Muscle of arm (tissue), 14 donors: ENCODE measurements at places on chromosomes 2 and 18.

- DNase-seq = peak; percentile 70
These were observed 806.4 kb upstream of the FANCL start for GRCh38 chr2:59047373-59047995.

DNA sequence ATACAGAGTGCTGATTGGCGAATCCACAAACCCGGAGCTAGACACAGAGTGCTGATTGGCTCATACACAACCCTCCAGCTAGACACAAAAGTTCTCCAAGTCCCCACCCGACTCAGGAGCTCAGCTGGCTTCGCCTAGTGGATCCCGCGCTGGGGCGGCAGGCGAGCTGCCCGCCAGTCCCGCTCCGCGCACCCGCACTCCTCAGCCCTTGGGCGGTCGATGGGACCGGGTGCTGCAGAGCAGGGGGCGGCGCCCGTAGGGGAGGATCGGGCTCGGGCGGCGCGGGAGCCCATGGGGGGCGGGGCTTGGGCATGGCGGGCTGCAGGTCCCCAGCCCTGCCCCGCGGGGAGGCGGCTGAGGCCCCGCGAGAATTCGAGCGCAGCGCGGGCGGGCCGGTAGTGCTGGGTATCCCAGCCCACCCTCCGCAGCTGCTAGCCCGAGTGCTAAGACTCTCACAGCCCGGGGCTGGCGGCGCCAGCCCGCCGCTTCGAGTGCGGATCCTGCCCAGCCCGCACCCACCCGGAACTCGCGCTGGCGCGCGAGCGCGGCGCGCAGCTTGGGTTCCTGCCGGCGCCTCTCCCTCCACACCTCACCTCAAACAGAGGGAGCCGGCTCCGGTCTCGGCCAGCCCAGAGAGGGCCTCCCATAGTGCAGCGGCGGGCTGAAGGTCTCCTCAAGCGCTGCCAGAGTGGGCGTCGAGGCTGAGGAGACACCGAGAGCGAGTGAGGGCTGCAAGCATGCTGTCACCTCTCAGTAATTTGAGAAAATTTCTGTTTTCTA, 75.5 kb upstream of the ATP5MC3 start:
- DNase-seq = no peak

- DNase-seq = no peak
These were observed 212.5 kb downstream of the DLGAP1 start for GRCh38 chr18:4242431-4243161.

GRCh38 chr2:171025214-171025613, 96.2 kb downstream of the GORASP2 start:
- no peak for DNase-seq

- DNase-seq = no peak
These were observed 53.0 kb upstream of the LCLAT1 start for GRCh38 chr2:30394096-30394495.

DNA sequence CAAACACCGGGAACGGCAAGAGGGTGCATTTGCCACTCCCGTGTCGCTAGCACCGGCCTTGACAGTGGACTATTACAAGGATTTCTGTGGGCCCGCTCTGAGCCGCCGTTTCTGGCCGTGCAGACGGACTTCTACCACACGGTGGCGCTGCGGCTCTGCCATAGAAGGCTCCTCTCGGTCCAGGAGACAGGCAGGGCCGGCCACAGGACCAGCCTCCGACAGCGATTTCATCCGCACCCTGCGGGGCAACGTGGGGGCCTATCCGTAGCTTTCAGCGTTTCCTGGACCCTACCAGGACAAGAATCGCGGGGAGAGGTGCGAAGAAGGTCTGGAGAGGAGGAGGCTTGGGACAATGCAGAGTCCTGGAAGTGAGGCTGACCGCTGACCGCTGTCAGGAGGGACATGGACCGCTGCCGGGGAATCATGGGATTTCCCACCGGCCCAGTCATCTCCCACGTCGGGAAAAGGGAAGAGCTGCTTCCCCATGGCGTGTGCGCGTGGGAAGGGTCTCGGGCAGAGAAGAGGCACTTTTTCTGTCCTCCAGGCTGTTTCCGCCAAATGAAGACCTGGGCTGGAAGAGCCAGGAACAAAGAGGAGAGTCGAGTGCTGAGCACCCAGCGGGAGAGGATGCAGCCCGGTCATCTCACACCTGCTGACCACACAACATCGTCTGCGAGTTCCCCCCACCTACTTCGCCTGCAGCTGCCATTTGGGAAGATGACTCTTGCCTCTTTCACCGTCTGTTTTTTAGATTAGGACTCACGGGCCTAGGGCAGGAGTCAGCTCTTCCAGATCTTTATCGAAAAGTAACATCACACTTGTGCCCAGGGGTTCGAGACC, 35.5 kb upstream of the HAAO start:
- peak; percentile 91 for DNase-seq

DNA sequence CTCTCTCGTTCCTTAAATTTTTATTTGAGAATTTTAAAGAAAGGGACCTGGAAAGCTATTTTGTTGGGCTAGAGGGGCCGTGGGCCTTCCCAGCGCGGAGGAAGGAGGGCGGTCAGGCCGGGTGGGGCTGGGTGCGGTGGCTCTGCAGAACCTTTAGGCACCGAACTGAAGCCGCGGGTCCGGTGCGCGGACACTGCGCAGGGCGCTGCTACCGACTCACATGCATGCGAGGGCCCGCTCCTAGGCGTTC, 1.6 kb upstream of the TWIST2 start:
- DNase-seq = no peak

DNA sequence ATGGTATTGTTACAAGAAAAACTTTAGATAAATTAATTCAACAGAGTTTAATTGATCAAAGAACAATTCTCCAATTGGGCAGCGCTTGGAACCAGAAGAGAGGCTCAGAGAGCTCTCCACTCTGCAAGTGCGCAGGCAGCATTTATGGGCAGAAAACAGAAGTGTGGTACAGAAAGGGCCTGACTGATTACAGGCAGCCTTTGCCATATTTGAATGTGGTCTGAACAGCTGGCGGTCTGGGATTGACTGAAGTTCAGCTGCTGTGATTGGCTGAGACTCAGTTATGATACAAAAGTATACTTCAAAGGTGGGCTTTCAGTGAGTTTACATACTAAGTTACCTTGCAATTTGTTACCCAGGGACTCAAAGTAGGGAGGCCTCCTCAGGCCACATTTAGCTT, 301.3 kb upstream of the ID2 start:
- no peak for DNase-seq

GRCh38 chr2:155368934-155369333, 670.4 kb downstream of the KCNJ3 start:
- peak; percentile 3 for DNase-seq

DNA sequence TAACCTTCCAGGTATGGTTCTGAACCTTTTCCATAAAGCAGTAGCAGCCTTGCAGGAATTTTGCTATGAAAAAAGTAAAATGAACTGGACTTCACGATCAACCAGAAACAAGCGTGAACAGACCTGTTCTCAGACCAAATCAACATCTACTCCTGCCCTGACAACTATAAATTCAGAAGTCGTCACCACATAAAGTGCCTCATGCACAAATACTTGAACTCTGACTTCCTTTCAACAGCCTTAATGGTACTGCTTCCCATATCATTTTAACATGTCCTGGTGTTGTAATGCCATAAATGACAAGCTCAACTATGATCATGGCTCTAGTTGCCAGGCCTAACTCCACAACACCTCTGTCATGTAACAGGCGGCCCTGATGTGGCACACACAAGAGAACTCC, 262.4 kb downstream of the MTX2 start:
- no peak for DNase-seq

GRCh38 chr2:38030635-38031355, 45.2 kb downstream of the CYP1B1 start:
- DNase-seq = peak; percentile 32

DNA sequence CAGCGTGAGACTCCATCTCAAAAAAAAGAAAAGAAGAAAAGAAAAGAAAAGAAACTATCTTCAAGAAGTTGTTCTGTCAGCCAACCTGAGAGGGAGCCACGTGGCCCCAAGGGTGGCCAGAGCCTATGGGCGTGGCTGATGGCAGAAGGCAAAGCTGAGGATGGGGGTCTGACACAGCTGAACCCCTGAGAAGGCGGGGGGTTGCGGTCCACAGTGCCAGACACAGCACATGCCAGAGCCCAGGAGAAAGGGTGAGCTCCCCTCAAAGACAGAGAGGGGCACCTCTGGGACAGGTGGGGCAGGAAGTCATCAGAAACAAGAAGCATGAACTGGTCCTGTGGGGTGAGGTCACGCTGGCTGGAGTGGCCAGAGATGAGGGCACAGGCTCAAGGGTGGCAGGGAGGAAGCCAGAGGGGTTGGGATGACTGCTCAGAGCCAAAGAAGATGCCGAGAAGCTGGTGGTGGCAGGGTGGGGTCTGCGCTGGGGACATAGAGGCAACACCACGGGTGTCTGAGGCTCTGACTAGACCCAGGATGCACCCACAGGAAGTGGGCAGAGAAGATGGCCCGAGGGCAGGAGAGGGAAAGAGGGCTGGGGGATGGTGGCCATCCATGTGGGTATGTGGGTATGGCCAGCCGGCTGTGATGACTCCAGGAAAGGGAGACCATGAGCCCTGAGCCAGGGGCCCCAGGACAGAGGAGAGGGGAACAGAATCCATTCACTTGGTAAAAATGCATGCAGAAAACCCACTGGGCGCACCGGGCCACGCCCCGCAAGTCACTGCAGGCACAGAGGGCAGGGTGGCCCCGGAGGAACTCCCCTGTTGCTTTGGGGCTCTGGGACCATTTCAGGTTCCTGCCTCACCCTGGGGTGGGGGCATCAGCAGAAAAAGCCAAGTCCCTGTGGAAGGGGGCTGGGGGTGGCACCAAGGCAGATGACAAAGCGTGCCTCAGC, 8.4 kb downstream of the KIF1A start:
- no peak for DNase-seq

GRCh38 chr18:21000667-21001066, 110.9 kb downstream of the ROCK1 start:
- no peak for DNase-seq

- peak; percentile 76 for DNase-seq
These were observed 3.3 kb downstream of the MYCN start for GRCh38 chr2:15943378-15944280.

- DNase-seq = no peak
These were observed 215.4 kb downstream of the CMPK2 start for GRCh38 chr2:6650311-6650710.

DNA sequence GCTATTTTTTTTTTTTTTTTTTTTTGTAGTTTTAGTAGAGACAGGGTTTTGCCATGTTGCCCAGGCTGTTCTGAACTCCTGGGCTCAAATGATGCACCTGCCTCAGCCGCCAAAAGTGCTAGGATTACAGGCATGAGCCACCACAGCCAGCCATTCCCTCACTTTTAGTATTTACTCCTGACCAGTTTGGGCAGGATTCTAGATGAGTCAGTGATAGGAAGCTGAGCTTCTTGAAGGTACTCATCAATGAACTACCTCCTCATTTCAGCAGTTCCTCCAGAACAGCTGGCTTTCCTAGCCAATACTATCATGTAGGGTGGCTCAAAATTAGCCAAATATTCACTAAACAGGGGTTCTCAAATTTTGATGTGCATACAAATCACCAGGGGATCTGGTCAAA, 57.2 kb downstream of the CYBRD1 start:
- DNase-seq = no peak

DNA sequence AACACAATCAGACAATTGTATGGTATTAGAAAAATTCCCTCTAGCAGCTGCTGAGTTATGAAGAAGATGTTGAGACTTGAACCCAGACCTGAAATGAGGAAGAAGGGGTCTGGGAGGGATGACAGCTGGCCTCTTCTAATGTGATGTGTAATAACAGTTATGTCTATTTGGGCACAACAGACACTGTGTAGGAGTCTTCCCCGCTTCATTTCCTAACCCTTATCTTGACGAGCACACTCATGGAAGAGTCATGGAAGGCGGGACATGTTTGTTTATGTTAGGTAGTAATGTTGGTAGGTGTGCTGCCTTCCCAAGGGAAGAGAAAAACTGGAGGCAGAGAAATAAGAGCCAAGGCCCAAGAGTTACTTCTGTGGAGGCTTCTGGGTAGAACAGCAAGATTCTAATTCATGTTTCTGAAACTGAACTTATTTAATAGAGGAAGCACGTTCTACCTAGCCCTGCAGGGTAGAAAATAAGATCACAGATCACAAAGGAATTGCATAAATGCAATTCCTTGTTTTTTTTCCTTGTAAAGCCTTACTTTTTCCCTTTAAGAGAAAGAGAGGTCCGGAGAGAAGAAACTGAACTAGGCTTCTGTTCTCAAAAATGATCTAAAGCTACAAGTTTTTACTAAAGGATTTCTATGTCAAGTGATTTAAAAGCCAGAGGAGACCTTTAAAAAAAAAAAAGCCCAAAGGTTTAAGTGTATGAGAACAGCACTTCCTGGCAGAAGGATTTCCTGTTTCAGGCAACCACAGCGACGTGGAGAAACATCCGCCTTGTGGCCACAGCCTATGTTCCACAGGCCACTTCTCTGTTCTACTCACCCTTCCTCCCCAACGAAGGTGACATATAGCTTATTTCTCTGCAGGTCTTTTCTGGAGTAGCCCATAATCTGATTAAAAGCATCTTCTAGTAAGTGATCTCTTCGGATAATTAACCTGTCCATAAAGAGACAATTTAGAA, 68.5 kb upstream of the STK17B start:
- DNase-seq = no peak

DNA sequence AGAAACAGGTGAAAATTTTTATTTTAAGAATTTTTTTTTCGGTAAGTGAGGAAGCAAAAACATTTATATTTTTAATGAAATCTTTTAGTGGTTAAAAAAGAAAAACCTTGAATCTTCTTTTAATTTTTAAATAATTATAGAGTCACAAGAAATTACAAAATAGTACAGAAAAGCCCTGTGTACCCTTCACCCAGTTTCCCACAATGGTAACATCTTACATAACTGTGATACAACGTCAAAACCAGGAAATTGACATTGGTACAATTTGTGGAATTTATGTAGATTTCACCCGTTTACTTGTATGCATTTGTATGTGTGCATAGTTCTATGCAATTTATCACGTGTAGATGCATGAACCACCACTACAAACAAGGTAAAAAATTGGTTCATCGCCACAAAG, 285.9 kb downstream of the MTX2 start:
- DNase-seq = no peak

GRCh38 chr2:189096769-189097447, 82.7 kb downstream of the COL5A2 start:
- no peak for DNase-seq

DNA sequence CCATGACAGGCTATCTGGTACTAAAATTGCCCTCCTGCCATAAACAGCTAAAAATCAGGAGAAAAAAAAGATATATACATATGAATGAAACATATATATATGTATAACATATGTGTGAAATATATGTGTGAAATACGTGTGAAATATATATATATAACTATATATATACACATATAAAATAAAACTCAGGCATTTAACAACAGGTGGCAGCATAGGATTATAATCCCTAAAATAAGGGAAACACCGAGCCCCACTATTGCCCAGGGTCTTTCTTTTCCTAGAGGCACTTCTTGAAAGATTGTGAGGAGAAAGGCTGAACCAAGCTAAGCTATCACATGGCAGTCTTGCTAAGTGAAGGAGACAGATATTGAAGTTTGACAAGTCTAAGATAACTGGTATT, 65.9 kb upstream of the CYTIP start:
- no peak for DNase-seq

DNA sequence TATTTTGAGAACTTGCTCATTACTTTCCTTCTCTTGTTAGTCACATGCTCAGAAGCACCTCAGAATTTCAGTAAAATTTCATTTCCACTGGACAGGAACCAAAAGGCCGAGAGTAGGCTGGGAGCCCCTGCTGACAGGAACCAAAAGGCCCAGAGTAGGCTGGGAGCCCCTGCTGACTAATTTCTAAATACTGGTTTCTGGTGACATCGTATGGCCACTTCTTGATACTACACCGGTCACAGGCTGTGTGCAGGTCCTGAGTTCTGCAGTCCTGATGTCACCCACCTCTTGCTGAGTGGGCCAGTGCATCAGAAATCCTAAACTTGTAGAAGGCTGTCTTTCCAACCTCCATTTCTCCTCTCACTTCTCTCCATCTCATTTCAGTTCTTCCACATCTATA, 17.7 kb upstream of the EN1 start:
- DNase-seq = no peak
